ENCODE measurements at places on chromosomes 3 and 15.
A peak's percentile ranks its signal among the peaks of the same experiment; 100 is the strongest.

DNA sequence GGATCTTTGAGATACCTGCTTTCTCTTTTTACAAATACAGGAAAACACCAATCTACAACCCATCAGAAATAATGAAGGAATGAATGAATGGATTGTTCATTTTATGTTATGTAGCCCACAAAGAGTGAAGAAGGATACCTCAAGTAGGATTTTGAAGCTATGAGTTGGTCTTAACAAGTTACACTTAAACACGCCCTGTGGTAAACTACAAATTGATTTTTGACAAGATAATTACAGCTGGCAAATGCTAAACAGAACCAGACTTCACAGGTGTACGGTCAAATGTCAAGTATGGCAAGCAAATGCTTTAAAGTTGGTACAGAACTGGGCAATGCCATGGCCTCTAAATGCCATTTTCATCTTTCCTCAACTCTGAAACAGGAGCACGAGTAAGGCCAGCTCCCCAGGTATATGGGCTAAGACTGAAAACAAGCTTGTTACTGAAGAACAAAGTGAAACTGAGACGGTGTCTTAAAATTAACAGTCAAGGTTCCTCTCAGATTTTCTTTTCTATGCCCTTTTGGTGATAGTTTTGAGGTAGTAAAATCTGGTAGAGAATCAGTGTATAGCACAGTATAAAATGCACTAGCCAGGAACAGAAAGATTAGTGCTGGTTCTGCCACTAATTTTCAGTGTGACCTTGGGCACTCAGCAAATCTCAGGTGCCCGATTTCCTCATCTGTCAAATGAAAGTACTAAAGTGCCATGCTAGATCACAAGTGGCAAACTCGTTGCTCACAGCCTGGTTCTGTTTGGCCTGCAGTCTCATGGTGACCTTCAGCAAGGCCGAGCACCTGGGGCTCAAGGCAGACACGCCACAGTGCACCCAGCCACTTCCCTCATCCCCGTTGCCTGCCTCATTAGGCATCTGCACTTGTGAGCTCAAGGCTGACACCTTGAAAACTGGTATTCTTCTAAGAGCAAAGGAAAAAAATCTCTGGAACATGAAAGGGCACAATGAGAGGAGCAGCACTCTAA is 9.5 kb downstream of the RUVBL1 start:
- DNase-seq: no peak

DNA sequence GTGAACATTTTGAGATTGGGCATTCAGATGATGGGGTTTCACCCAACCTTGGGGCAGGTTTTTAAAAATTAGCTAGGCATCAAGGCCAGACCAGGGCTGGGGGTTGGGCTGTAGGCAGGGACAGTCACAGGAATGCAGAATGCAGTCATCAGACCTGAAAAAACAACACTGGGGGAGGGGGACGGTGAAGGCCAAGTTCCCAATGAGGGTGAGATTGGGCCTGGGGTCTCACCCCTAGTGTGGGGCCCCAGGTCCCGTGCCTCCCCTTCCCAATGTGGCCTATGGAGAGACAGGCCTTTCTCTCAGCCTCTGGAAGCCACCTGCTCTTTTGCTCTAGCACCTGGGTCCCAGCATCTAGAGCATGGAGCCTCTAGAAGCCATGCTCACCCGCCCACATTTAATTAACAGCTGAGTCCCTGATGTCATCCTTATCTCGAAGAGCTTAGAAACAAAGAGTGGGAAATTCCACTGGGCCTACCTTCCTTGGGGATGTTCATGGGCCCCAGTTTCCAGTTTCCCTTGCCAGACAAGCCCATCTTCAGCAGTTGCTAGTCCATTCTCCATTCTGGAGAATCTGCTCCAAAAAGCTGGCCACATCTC is 6.1 kb downstream of the RHO start:
- no peak for DNase-seq

GRCh38 chr3:164883171-164883570 is 195.1 kb downstream of the SI start:
- no peak for DNase-seq

- DNase-seq: peak; percentile 20
These were observed at the start of gene UBE2E1 for GRCh38 chr3:23805633-23806533. UBE2E1 (plus strand) TSS chr3:23805955; CDS start chr3:23807270, 1,315 bp downstream.

DNA sequence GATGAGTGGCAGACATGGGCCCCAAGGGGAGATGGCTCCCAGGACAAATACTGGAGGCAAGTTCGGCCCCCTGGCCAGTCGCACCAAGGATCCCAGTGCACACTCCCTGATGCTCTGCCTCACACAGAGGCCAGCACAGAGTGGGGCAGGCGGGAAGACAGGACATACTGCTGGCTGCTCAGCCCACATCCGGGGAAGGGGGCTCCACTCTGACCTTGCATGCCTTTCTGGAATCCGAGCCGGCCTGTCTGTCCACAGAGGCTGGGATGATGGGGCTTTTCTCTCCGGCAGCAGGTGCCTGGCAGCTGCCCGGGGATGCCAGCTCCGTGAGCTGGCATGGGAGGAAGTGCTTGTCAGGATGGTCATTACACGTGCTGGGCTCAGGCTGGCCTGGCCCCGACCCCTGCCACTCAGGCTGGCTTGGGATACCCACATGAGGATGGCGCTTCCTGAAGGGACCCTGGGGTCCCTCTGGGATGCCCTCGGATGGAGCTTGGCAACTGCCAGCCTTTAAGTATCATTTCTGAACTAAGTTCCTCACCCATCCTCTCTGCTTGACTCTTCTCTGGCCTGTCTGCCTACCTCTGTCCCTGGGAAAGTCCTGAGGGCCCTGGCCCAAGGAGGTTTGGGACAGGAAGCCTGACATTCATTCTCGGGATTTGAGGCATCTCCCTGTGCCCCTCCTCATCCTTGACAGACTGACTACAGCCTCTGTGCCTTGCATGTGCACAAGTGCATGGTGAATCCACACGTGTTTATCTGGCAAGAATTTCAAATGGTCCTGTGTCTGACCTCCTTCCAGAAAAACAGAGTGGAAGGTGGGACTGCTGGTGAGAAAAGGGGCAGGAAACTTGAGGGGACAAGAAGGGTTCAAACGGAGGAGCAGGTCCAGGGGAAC is 46.5 kb downstream of the EXOG start:
- DNase-seq: no peak

- no peak for DNase-seq
These were observed 109.8 kb upstream of the MANF start for GRCh38 chr3:51275111-51275805.

GRCh38 chr3:18114894-18115293 is 310.2 kb downstream of the SATB1 start:
- no peak for DNase-seq

DNA sequence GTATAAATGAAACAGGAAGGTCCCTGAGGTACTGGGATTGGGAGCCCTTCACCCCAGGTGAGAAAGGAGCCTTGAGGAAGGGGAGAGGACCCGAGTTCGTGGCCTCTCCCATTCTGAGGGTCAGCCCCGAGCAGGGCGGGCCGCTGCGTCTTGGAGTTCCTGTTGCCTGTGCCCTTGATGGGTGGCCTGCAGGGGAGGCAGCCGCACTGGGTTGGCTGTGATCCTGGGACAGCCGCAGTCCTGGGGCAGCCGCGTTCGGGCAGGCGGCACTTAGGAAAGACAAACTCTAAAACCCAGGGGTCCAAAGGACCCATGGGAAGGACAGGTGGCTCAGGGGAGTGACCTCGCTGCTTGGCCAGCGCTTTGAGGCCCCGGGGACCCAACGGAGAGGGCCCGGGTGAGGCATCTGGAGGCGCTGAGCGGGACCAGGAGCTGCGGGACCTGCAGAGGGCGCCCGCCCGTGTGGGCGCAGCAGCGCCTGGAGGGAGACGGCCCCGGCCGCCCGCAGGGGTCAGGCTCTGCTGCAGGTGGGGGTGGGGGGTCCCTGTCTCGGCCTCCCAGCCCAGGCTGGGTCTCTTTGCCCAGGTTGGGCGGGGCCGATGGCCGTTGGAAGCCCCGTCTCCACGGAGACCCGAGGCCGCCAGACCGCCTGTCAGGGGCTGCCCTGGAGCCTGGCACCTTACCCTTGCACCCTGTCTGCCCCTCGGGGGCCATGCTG is 65.1 kb downstream of the HMCES start:
- DNase-seq: no peak

DNA sequence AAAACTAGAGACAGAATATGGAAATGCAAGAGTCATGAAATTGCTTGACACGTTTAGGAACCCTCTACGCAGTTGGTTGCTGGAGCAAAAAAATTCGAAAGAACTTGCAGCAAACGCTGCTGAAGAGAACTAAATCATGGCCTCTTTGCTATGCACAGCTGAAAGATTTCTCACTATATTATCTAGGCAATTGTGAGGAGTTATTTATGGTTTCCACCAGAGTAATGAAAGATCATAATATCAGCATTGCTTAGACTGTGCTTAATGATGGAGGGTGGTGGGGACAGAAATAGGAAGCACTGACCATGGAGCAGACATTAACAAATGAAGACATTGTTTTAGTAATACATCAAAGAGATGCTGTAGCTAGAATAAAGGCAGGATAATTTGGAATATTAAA is 593.4 kb upstream of the ZNF717 start:
- DNase-seq: no peak

DNA sequence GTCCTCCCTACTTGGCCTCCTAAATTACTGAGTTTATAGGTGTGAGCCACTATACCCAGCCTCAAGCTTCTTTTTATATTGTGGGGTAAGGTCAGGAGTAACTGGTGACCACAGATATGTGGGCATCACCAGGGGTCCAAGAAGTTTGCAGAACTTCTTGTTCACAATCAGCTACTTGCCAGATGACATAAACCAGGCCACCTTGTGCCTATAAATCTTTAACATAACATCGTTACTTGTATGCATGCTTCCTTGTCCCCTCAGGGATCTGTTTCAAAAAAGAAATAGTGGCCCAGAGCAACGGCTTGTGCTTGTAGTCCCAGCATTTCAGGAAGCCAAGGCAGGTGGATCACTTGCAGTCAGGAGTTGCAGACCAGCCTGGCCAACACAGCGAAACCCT is 115.1 kb upstream of the FAM174B start:
- no peak for DNase-seq

GRCh38 chr3:16211176-16211904 is 36.9 kb downstream of the GALNT15 start:
- DNase-seq: no peak

DNA sequence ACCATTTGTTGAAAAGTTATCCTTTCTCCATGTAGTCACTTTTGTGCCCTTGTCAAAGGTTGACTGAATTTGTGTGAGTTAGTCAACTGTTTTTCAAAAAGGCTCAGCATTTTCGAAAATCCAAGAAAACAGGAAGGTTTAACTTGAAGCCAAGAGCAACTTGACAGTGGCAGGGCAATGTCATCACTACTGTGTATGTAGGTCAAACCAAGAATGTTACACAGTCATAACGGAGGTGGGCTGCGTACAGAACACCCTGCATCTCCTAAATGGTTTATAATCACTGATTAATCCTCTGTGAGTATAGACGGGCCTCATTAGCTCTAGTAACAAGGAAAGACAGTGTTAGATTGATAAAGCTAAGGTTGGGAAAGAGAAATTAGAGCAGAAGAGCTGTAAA is 1064.9 kb downstream of the FHIT start:
- no peak for DNase-seq

DNA sequence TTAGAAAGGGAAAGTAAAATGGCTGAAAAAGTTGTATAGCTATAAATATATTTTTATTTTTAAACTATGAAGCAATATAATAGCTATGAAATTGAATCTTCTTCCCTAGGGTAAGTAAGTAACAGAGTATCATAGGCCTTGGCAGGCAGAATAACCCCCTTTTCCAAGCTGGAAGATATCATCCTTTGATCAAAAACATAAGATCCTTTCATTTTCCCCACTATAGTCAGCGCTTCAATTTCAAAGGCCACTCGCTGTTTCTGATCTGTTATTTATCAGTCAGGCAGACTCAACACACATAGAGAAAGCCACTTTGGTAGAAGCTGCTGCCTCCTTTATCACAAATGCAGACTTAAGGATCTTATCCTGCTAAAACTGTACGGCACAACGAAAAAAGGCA is 74.0 kb upstream of the UBE2E2 start:
- no peak for DNase-seq

DNA sequence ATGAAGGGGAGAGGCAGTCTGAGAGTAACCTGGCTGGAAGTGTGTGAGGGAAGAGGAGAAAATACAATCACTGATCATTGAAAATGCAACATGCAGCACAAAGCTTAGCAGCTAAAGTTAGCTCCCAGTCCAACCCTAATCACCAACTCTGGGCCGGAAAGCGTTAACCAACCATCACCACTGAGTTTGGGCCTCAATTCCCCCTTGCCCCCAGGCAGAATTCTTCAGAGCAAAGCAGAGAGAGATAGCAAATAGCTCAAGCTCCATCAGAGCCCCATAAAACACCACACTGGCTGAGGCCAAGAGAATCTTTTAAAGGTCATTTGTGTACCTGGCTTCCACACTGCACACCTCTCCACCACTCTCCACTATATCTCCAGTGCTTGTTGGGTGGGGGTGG is 16.2 kb upstream of the PDIA5 start:
- DNase-seq: no peak

- no peak for DNase-seq
These were observed 16.3 kb downstream of the TARS3 start for GRCh38 chr15:101707983-101708382.

DNA sequence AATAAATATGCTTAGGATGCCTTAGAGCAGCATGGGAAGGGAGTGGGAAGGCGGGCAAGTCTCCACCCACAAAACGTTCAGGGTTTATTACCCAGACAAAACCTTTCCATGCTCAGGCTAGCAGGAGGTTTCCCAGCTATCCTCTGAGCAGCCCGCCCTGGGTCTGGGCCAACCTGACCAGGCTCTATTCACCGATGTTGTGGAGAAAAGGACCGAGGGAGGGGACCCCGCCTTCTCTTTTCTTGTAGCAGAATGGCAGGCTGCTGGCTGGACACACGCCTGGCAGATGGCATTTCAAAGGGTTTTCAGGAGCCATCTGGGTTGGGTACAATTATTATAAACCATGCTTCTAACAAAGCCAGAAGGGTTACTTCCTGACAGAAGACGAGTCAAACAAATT is 540.9 kb downstream of the MAGI1 start:
- no peak for DNase-seq

- no peak for DNase-seq
These were observed 459.4 kb upstream of the TGFBR2 start for GRCh38 chr3:30146978-30147377.

GRCh38 chr3:73141525-73141924 is 80.1 kb downstream of the EBLN2 start:
- no peak for DNase-seq

DNA sequence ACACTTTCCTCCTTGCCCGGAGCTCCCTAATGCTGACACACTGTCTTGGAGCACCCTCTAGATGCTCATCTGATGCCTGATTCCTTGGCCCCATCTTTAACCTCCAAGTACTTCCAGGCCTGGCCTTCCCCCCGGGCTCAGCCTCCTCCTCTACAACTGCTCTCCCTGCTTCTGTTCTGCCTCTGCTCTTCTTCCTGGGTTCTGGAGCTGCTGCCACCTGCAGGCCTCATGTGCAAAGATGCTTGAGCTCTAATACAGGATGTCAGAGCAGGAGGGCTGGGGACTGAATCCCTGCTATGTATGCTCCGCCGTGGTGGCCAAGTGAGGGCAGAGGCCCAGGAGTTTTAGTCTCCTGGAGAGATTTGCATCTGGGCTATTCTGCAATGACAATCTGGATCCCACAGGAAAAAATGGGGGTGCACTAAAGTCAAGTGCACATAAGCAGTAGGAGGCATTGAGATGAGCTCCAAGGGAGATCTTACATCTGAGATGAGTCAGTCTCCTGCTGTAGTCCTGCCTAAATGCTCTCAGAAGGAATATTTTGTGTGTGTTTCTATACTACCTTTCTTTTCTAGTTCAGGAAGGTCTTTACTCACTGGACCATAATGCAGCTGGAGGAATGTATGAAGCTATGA is 296.3 kb downstream of the UACA start:
- no peak for DNase-seq

- no peak for DNase-seq
These were observed 1.7 kb downstream of the BFSP2 start for GRCh38 chr3:133401374-133402135.
